GM06990 (cell line): ENCODE measurements at places on chromosomes 5 and 9.

GRCh38 chr9:93085676-93086075 is 10.3 kb upstream of the CARD19 start:
- no peak for DNase-seq

GRCh38 chr5:107542831-107543231 is 127.9 kb downstream of the EFNA5 start:
- DNase-seq: no peak

GRCh38 chr5:159913048-159913447 is 3.2 kb upstream of the ADRA1B start:
- DNase-seq: no peak

DNA sequence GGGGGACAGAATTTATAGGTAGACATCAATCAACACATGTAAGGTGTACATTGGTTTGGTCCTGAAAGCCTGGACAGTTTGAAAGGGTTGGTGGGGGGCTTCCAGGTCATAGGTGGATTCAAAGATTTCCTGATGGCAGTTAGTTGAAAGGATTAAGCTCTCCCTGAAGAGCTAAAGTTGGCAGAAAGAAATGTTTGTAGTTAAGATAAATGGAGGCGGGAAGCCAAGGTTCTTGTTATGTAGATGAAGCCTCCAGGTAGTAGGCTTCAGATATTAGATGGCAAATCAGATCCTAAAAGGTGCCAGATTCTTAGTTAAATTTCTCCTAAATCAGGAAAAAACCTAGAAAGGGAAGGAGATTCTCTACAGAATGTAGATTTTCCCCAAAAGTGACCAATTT is 9.0 kb upstream of the LRRTM2 start:
- DNase-seq: no peak

GRCh38 chr5:157740229-157740610 is 3.3 kb upstream of the LSM11 start:
- no peak for DNase-seq

DNA sequence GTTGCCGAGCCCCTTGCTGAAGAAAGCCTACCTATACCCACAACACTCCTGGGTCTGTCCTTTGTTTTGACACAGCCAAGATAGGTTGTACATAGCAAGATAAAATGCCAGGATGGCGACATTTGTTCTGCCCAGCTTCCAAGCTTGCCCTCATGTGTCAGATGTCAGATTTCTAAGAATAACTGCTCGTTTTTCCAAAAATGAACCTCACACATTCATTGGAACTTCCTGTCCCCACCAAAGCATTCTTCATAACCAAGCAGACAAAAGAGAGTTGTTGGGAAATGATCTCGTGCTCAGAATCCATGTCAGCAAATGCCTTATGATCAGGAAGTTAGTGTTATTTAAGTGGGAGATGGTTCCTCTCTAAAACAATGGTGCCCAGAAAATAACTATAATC is 210.1 kb downstream of the ZNF608 start:
- DNase-seq: no peak

DNA sequence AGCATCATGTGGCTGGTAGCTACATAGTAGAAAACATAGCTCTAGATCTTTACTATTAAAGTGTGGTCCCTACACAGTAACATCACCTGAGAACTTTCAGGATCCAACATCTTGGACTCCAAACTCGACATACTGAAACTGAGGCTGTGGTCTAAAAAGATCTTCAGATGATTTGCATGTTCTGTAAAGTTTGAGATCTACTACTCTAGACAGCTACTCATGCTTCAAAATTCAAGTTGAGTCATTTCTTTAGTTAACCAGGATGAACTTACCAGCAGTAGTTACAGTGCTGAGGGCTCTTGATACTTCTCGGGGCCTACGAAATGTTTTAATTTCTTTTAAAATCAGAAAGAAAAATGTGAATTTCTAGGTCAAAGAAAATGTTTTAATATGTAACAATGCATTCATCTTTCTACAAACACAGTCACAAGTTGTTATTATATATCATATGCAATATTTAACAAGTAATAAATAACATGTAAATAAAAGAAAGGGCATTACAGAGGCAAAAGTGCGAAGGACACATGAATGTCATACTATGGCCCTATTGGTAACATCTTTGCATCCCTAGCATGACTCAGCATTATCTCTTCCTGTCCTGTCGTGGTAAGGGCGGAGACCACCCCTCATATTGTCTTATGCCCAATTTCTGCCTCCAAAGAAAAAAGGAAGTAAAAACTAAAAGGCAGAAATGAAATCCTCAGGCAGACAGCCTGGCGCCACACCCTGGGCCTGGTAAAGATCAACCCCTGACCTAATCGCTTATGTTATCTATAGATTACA is 563.9 kb upstream of the TLE4 start:
- DNase-seq: peak; percentile 5

GRCh38 chr5:36153726-36154125 is 1.8 kb downstream of the SKP2 start:
- no peak for DNase-seq

DNA sequence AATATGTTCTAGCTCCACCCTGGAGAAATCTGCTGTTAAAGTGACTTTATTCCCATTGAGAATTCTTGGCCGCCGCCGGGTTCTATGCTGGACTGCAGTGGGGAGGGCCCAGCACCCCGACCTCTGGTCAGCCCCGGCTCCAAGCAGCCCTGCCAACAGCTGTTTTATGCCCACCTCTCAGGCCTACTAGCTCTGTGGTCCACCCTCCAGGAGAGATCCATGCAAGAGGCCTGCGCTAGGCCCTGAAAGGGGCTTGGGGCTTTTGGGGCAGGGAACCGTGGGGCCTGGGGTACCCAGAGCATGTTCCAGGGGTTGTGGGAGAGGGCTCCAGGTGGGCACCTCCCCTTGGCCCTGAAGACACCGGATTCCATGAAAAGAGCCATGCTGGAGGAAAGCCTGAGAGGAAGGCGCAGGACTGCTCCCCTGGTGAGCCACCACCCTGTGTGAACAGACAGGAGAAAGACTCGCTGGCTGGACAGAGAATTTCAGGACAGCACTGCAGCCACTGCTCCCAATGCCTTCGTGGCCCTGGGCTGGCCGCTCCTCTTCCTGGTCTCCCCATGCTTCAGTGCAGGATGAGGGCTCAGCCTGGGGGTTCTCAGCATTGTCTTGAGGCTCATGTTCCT is 44.6 kb upstream of the RUFY1 start:
- DNase-seq: no peak

DNA sequence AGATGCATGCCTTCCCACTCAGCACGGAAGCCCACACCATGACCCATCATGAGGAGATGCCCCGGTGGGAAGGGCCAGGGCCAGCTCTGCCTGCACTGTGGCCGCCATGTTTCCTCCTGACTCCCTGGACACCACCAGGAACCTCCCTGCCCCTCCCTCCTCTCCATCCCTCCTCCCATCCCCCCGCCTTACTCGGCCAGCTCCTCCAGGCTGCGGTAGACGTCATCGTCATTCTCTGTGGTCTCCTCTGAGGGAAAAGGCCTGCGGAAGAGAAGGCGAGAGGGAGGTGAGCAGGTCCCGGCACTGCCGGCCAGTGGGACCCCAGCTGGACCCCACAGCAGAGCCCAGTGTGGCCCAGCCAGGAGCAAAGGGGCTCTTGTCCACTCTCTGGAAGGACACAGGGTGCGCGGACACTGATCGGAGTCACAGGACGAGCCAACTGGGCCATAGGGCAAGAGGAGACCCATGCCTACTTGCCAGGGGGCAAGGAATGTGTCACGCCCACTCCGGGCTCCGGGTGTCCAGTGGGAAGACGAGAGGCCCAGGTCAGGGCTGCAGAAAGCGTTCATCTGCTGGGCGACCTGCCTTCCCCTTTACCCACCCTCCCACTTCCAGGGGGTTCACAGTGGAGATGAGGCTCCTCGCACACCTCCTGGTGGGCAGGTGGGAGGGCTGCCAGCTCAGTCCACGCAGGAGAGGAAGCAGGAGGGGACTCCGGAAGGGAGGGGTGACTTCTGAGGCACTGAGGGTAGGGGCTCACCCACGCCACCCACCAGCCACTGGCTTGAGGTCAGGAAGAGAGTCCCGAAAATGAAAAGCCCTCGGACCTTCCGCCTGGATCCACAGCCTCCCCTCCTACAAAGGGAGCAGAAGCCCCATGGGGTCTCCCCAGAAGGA is 96.2 kb upstream of the SARDH start:
- DNase-seq: no peak

GRCh38 chr5:127389601-127390000 is 99.0 kb downstream of the MEGF10 start:
- no peak for DNase-seq

- no peak for DNase-seq
These were observed 275.7 kb upstream of the MSX2 start for GRCh38 chr5:174448662-174449061.

- DNase-seq: no peak
These were observed 76.5 kb upstream of the GOLM1 start for GRCh38 chr9:86175743-86176456.

DNA sequence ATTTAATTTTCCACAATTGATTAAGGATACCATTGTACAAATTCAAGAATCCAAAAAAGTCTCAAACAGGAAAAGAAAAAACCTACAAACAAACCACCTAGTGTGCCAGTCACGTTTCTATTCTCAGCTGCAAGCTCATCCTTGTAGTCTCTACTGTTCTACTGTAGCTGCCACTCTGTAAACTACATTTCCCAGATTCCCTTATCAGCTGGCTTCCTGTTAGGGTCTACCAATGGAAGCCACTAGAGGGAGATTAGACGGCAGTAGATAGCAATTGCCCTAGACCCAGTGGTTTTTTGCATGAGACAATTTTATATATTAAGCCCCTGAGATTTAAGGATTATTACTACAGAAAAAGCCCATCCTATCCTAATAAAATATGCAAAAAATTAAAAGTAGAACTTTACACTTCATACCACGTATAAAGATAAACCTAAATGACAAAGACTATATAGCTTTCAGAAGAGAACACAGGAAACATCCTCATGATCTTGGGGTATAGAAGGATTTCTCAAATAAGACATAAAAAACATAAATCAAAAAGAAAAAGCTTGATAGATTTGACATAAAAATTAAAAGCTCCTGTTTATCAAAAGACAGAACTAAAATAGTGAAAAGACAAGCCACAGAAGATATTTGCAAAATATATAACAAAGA is 37.4 kb downstream of the P4HA2 start:
- no peak for DNase-seq

GRCh38 chr5:67050635-67051034 is 146.0 kb downstream of the CD180 start:
- DNase-seq: no peak

- no peak for DNase-seq
These were observed 32.1 kb downstream of the FAM163B start for GRCh38 chr9:133576875-133577736.

DNA sequence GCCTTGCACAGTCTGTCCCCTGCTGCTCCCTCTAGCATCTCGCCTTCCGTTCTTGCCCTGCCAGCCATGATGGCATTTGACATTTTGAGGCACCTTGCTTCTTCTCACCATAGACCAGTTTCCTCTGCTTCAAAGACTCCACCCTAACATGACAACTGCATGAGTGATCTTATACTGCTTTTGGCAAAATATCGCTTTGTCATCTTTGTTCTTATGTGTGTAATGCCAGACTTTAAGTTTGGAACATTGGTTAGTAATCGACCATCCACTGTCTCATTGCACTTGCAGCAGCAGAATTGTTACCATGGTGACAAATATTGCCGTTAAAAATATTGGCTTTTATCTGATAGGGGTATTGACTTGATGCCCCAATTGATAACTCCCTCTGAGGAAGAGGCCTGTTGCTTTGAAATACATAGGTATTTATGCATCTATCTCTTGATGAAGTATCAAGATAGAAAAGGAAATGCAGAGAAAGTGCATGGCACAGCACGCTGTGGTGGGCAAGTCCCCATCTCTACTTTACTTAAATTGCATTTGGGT is 6.8 kb downstream of the GARIN3 start:
- no peak for DNase-seq

GRCh38 chr9:21477466-21477865 is 4.6 kb downstream of the IFNE start:
- DNase-seq: no peak

DNA sequence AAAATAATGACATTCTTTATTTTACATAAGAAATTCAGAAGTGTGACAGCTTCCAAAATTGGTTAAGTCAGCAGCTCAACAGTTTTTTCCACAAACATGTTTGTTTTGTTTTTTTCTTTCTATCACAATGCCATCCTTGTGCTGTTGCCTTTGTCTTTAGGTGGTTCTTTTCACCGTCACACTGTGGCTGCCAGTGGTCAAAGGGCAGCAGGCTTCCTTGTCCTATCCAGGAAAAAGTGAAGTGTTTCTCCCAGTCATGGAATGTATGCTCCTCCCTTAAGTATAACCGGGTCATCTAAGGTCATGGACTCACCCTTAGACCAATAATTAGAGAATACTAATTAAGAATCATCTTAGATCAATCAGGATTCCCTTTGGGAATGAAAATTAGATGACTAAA is 87.4 kb downstream of the SREK1 start:
- DNase-seq: no peak

- DNase-seq: no peak
These were observed 2.9 kb upstream of the NPDC1 start for GRCh38 chr9:137048655-137049543.

- no peak for DNase-seq
These were observed 391.3 kb downstream of the SLCO4C1 start for GRCh38 chr5:101904736-101905135.

- no peak for DNase-seq
These were observed 252.4 kb upstream of the WWC1 start for GRCh38 chr5:168039039-168039438.
